ENCODE measurements at places on chromosomes 11 and 22.

GRCh38 chr22:44862981-44863860 lies 110.8 kb downstream of the ARHGAP8 start:
- no peak for DNase-seq

DNA sequence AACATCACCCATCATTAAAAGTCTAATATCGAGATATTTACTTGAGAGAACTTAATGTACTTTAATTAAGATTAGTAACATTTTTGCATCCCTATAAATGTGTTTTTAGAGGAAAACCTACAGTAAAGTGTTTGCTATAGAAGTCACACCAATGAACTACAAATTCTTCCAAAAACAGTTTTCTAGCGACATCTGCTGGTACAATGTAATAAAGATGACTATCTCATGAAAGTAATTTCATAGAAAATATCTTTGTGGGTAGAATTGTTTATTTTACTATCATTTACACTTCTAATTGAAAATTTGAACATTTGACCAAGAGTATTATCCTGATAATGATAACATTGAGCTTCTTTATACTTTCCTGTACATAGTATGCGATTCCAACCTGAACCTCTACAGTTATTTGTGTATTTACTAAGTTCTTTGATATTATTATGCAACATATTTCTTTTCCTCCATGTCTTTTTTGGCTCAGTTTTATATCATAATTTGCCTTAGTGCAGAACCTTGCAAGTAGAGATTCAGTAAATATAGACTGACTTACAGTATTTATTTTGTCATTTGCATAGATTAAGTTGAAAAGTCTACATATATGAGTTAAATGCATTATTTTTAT lies 252.7 kb downstream of the TMEM135 start:
- DNase-seq: no peak

DNA sequence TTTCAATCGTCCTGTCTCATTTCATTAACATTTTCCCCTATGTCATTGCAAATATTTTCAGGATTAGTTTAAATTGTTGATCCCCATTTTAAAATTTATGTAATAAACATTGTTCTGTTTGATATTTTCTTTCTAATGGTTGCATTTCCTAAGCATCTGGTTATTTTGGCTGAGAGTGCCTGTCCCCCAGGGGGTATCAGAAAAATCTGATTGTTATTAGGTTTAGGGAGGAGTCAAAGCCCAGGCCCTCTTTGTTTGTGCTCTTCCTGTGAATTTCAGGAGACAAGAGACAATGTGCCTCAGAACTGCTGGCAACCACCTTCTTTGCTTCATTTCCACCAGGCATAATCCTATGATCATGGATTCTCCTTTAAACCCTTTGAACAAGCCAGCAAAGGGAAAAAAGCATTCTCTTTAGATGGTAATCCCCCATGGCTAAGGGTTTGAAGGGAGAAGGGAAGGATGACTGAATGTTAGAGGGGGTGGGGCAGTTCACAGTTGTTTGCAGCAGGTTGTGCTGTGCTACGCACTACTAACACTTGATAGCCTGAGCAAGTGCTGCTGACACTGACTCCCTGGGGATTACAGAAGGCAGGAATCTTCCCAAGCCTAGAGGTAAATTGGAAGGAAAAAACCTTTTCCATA lies 462.4 kb upstream of the LRRC4C start:
- no peak for DNase-seq

GRCh38 chr11:92347454-92347853 lies 122.8 kb downstream of the FAT3 start:
- no peak for DNase-seq

DNA sequence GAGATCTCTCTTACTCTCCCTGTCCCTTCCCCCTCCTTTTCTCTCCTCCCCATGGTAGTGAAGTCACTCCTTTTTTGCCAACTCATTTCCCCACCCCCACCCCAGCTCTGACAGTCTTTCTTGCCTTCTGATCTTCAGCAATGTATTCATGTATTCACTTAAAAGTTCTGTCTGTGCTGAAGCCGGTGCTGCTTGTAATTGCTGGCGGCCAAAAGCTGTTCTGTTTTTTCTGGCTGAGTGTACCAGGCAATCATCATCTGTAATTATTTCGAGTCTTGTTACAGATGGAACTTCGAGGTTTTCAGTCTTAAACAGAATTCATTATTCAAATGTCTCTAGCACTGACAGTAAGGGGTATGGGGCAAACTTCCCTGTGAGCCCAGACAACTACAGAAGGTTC lies 99.5 kb downstream of the SPATA19 start:
- DNase-seq: no peak

GRCh38 chr11:44916801-44917385 lies 33.8 kb downstream of the TP53I11 start:
- DNase-seq: no peak

DNA sequence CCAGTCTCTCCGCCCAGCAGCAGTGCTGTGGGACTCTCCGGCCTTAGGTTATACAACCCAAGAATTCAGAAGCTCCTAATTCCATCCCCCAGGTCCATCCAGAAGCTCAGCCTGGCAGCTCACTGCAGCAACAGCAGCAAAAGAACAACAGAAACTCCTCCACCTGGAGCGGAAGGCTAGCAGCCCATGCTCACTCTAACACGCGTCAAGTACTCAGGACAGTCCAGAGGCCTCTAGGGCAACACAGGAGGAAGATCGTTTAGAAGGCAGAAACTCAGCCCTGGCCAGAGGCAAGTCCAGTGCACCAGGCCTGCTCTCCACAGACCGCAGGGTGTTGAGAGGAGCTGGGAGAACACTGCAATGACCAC lies 17.1 kb downstream of the PLA2G6 start:
- DNase-seq: no peak

DNA sequence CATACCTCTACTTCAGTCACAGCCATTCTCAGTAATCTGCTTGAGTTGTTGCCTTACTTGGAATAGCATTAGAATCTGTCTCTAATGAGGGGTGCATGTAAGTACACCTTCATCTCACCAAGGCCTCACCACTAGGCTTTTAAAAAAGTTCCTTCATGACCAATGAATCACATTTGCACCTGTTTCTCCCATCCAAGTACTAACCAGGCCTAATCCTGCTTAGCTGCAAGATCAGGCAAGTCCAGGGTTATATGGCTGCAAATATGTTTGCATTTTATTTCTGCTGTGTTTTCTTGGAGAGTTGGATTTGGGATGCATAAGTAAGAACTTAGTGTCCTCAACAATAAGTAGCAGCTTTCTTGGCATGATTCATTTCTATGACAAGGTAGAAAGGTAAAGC lies 66.9 kb downstream of the BBOX1 start:
- DNase-seq: no peak

DNA sequence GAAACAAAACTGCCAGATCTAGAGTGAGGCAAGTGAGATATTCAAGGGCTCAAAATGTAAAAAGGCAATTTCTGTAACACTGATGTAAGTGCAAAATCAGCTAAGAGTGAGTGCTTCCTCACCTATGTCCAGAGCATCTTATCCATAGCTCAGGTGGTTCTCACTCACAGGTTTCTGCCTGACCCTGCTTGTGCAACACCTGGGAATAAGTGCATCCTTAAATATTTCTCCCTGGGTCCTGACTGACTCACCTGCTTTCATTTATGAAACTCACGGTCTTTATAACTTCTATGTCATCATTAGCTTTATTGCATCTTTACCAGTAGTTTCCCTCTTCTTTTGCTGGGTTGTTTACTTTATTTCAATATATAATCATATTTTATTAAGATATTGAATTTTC lies 260.6 kb downstream of the CNTN5 start:
- no peak for DNase-seq

DNA sequence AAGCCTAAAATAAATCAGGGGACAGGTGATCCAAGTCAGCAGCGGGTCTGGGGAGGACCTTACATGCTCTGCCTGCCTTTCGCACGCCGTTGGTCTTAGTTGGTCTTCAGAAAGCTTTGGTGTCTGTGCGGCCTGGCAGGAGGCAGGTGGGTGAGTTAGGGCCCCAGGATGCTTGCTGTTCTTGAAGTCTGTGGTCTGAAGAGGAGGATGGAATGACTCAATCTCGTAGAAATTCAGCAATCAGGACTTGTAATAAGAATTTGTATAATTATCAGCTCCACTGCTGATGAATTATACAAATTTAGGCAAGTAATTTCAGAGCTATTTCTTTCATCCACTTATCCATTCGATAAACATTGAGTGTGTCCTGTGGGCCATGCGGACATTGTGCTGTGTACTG lies 138.5 kb downstream of the FEZ1 start:
- no peak for DNase-seq

DNA sequence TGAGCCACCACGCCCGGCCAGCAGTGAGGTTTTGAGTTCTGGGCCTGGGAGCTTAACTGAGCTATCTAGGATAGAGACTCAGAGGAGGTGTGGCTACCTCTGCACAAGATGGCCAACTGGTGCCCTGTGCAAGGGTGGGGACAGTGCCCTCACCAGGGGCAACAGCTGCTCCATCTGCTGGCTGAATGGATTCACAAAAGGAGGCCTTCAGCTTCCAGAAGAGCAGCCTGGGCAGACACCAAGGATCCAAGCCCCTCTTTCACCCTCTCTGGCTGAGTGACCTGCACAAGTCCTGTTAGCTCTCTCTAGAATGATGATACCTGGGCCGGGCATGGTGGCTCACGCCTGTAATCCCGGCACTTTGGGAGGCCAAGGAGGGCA lies 33.5 kb upstream of the BAIAP2L2 start:
- DNase-seq: no peak

DNA sequence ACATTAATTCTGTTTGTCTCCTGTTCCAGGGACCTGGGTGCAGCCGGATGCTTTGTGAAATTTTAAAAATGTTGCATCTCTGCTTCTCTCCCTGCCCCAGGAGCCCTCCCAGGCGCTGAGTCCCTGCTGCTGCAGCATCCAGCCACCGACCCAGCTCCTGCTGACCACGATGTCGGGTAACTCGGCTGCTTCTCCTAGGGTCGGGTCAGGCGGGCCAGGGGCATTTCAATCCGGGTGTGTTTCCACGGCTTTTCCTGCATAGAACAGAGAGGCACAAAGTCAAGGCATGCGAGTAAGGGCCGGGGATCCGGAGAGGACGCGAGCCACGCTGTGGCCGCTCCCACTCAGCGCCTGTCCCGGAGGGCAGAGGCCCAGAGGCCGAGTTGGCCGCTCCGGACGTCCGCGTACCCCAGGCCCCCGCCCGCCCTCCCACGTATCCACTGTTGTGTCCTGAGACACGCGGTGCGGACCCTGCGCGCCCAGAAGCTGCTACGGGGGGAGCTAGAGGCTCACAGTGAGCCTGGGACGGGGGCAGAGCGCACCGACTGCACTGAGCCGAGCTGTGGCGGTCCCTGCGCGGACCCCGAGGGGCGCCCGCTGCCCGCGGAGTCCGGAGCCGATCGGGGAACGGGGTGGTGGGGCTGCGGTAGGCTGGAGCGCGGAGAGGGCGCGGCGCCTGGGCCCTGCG lies at the start of gene POU2AF3:
POU2AF3 (plus strand) TSS at position 134 of the 688 bp plus-strand sequence; CDS start at position 170, 36 bp downstream.
- DNase-seq: no peak

DNA sequence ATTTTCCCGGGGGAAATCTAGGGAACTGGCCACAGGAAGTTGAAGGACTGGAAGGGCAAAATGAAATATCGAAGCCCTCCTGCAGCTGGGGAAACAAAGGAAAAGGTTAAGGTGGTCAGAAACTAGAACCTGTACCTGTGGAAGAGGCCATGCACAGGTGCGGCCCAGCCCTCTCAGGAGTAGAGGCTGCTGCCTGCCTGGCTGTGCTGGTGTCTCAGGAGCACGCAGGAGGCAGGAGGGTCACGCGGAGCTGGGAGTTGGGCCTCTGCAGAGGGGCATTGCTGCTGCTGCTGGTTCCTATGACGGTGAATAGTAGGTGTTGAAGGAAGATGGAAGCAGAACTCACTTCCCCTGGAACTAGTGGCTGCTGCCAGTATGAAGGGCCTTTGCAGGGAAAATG lies 425.7 kb downstream of the NTM start:
- no peak for DNase-seq

DNA sequence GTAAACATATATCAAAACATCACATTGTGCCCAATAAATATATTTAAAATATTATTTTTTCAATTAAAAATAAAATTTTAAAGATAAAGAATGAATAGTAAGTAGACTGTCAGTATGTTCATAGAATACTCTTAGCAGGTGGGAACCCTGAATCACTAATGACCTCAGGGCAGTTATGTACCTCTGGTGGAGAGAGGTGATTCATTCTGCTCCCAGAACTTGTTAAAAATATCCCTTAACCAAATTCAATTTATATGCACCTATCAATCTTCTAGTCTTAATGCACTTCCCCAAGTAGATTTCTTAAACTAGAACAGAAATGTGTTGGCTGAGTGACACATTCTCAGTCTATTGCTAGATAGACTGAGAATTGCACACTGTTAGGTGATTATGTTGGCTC lies 183.9 kb upstream of the SYN3 start:
- DNase-seq: no peak

DNA sequence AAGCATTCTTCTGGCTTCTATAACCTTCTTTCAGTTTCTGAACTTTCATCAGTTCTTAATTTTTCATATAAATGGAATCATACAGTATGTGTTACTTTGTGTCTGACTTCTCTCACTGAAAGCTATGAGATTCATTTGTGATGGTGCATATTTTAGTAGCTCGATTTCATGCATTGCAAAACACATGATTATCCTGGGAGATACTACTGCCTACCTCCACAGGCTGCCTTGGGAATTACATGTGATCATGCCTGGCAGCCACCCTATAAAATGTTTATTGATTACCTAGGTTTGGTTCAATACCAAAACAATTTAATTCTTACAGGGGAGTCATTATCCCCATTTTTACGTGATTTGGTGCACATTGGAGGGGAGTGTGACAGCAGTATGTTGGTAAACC lies 34.1 kb upstream of the PAK1 start:
- DNase-seq: no peak

DNA sequence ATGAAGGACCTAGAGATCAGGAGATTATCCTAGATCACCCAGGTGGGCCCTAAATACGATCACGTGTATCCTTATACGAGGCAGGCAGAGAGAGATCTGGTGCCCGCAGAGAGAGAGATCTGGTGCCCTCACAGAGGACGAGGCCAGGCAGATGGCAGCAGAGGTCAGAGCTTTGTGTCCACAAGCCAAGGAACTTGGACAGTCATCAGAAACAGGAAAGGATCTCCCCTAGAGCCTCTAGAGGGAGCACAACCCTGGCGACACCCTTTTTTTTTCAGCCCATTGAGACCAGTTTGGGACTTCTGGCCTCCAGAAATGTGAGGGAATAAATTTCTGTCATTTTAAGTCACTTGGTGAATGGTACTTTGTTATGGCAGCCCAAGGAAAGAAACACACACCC lies 25.5 kb upstream of the TIMP3 start:
- DNase-seq: no peak

DNA sequence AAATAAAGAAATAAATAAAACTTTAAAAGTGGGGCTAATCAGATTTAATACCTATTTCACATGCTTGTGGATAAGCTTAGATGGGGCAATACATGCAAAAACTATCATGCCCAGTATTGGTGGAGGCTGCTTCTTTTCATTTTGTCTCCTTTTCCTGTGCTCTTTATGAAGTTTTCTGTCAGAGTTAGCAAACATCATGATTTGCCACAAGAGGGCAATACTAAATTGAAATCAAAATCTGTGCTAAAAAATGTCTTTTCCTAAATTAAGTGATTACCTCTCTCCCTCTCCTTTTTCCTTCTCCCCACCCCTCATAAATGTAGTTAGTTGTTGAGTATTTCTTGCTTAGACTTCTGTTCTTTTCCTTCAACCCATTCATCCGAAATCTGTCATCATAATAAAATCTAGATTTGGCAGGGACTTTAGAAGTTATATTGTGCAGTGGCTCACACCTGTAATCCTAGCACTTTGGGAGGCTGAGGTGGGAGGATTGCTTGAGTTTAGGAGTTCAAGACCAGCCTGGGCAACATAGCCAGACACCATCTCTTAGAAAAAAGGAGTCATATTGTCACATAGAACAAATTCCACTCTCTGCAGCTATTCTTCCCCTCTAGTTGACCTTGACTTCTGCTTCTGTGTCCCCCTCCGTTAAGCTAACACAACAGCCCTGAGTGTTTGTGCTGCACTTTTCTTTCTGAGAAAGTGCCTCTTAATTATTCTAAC lies 4.7 kb upstream of the ARHGAP42 start:
- DNase-seq: no peak

All from activated CD8-positive, alpha-beta memory T cell treated with anti-CD3 and anti-CD28 coated beads for 1 hour (primary cell).